Kasumi-1 (cell line): ENCODE measurements at places on chromosomes 6 and 20.

GRCh38 chr20:859751-860231 is 26.3 kb downstream of the FAM110A start:
- DNase-seq: peak; percentile 26

- peak; percentile 50 for DNase-seq
Observed at GRCh38 chr6:147194652-147195411, 9.4 kb upstream of the STXBP5 start.

GRCh38 chr20:25000268-25000801 is 7.8 kb upstream of the APMAP start:
- no peak for DNase-seq

- no peak for DNase-seq
Observed at GRCh38 chr20:17485017-17485416, 46.2 kb downstream of the BFSP1 start.

- peak; percentile 87 for DNase-seq
Observed at GRCh38 chr6:159693128-159693893, at the start of gene SOD2. Gene SOD2 (minus strand): TSS chr6:159693241. CDS start chr6:159693167, 74 bp downstream.

- DNase-seq: no peak
Observed at GRCh38 chr6:153957394-153957793, 81.6 kb upstream of the OPRM1 start.

DNA sequence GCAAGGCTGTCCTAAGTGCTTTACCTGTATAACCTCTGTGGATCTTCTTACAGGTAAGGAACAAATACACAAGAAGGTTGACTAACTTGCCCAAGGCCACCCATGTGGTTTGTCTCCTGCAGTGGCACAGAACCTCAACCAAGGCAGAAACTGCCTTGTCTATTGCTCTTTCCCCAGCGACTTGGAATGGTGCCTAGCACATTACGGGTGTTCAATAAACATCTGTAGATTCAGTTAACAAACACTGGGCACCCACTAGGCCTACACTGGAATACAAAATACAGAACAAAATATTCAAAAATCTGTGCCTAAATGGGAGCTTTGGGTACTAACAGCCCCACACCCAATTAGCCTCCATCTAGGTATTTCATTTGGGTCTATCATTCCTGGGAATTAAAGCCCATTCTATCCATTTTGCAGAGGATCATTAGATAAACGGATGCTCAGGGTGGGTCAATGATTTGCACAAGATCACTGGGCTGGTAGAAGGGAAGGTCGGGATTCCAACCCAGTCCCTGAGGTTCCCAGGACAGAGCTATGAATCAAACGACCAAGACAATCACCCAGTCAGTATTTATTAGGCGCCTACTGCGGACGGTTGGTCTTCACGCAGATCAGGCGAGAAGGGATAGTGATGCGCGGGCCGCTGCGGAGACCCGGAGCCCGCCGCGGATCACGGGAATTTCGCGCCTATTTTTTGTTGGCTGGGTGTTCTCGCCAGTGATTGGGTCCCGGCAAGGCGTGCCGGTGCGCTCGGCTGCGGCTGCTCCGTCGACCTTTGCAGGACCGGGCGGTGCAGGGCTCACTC is at the start of gene STK35:
Gene STK35, plus strand, starts transcription at position 771 of the 808 bp plus-strand sequence. CDS start 55 bp downstream, outside the sequence.
- peak; percentile 56 for DNase-seq

DNA sequence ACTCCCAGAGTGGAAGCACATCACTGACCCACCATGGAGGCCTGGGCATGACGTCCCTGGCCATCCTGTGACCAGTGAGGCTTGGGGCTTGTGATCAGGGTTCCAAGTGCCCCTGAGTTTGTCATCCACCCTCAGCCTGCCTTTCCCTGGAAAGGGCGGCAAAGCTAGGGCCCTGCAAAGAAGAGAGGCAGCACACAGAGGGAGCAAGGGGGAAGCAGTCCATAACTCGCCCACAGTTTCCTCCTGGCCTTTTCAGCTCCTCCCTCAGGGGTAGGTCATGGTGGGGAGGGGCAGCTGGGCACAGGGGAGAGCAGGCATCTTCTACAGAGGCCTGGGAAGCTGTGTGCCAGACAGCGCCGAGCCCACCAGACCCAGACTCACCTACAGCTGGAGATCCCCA is at the start of gene NCR2:
Gene NCR2, plus strand, starts transcription at position 313 of the 400 bp plus-strand sequence. CDS start 269 bp downstream, outside the sequence.
- no peak for DNase-seq

DNA sequence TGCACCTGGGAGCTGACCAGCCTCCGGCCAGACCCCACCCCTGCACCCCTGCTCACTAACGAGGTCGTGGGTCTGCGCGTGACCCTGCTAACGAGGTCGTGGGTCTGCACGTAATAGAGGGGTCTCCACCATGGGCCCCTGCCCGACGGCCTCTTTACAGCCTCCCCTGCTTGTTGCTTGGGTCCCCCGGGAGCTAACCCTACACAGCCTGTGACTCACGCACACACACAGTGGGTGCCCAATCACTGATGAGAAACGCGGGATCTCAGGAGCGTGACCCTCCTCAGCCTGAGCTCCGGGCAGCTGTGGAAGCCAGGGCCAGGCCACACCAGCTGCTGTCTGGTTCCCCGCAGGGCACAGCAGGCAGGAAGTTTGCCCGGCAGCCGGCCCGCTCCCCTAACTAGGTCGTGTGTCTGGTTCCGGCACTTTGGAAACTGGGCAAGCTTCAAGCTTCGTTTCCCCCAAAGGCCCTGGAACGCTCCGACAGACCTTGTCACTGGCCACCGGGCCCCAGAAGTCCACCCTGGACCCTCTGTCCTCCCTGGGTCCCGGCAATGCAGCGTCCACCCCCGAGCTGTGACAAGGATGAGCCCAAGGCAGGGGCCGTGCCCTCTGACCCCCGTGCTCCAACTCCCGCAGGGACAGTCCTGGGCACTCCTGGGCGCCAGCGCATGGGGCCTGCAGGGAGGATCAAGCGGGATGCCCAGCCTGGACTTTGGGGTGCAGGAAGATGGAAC is 767 bp downstream of the PTK6 start:
- DNase-seq: no peak

DNA sequence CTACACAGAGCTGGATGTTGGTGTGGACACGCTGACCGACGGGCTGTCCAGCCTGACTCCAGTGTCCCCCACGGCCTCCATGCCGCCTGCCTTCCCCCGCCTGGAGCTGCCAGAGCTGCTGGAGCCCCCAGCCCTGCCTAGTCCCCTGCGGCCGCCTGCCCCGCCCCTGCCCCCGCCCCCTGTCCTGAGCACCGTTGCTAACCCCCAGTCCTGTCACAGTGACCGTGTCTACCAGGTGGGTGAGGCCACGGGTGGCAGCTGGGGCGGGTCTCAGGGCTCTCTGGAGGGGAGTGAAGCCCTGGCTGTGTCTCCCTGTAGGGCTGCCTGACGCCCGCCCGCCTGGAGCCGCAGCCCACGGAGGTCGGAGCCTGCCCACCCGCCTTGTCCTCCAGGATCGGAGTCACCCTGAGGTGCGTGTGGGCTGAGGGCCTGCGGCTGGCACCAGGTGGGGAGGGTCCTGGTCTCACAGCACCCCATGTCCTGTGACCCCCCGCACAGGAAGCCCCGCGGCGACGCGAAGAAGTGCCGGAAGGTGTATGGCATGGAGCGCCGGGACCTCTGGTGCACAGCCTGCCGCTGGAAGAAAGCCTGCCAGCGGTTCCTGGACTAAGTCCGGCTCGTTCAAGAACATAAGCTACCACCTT is 2.9 kb downstream of the SLC2A4RG start:
- no peak for DNase-seq

GRCh38 chr20:44728801-44729443 is 13.8 kb downstream of the CCN5 start:
- DNase-seq: peak; percentile 9

DNA sequence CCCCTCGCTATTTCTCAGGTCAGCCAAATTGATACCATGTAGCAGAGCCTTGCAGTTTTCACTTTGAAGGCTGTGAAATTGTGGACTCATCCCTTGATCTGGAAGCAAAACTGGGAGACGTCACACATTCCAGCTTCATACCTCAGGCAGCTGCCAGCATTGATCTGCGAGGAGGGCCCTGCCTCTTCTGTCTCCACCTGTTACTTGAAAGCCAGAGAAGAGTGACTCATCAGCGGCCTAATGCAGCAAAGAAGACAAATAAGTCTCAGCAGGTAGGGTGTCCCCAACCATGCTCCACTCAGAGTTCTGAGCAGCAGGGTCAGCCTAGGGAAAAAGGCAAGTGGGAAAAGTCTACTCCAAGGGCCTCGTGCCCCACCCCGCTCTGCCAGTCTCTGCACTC is 69.4 kb upstream of the BMP2 start:
- DNase-seq: no peak

DNA sequence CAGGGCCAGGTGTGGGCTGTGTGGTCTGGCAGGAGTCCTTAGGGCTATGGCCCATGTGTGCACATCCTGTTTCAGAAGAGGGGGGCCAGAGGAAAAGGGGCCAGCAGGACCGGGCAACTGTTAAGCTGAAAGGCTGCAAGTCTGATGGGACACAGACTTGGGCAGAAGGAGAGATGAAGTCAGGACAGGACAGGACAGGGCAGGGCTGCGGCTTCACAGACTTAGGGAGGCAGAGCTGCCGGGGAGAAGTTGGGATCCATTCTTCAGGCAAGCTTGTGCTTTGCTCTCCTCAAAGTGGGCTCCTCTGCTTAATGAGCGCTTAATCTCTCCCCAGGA is 28.7 kb downstream of the MOCS1 start:
- no peak for DNase-seq

GRCh38 chr6:167094820-167095637 is 27.9 kb upstream of the CCR6 start:
- DNase-seq: peak; percentile 2

DNA sequence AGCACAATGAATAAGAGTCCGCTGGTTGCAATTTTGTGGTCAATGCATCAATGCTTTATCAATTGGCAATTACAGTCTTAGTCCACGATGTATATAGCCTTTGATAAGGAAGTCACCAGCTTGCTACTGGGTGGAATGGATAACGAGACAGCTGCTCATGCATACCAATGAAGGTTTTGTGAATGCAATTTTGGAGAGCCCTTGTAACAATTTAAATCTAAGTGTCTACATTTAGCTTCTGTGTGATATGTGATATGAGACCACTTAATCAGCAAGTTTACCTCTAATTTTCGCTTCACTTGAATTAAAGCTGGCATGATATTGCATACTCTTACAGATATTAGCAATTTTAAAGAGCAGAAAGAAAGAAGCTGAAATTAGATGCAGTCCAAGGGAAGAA is 543.9 kb downstream of the RNF144B start:
- DNase-seq: no peak

GRCh38 chr6:142685852-142686506 is 259.0 kb downstream of the HIVEP2 start:
- DNase-seq: no peak

- DNase-seq: peak; percentile 93
Observed at GRCh38 chr20:63873477-63873971, 8.5 kb downstream of the TPD52L2 start.

DNA sequence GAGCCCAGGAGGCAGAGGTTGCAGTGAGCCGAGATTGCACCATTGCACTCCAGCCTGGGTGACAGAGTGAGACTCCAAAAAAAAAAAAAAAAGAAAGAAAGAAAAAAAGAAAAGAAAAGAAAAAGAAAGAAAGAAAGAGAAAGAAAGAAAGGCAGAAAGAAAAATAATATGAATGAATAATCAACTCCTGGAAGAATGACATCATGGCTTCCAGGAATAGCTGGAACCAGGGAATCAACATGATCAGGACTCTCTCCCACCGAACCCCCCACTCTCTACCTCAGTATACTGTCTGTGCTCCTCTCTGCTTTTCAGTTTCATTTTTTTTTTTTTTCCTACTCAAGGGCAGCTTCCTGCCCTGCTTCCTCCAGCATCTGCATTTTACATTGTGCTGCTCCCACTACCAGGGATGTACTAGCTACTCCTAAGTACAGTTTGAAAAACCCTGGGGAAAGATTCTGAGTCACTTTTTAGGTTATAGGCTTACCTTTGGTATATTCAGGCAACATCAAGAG is 19.7 kb upstream of the MTCL3 start:
- DNase-seq: no peak

- DNase-seq: peak; percentile 2
Observed at GRCh38 chr6:169112483-169113320, 140.9 kb downstream of the THBS2 start.

DNA sequence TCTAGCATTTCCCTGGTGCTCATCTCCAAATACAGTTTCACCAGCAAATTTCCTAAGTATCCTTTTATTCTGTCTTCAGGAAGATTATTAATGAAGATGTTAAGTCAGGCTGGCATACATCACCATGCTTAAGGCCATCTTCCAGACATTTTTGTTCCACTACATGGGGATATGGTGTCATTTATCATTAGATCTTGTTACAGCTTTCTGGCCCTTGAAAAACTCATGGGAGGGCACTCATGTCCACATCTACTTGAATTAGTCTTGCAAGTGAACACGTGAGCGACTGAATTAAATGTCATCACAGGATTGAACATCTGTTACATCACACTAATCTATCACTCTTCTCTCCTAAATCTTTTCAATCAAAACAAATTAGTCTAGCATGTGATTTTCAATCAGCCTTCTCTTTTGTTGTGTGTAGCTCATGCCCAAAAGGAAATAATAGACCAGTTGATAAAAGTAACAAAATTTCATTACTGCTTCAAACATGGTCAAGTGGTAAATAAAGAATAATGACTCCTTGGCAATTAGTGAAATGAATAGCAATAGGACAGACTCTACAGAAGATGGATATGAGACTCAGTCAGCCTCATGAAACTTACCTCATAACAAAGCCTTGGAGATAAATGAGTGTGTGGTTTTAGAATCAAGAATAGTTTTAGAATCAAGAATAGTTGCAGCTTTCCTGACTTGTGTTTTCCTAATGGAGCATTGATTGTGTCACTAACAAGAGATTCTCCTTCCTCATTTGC is 80.5 kb downstream of the MTFR2 start:
- no peak for DNase-seq

GRCh38 chr6:1726341-1726768 is 116.6 kb downstream of the FOXC1 start:
- no peak for DNase-seq

DNA sequence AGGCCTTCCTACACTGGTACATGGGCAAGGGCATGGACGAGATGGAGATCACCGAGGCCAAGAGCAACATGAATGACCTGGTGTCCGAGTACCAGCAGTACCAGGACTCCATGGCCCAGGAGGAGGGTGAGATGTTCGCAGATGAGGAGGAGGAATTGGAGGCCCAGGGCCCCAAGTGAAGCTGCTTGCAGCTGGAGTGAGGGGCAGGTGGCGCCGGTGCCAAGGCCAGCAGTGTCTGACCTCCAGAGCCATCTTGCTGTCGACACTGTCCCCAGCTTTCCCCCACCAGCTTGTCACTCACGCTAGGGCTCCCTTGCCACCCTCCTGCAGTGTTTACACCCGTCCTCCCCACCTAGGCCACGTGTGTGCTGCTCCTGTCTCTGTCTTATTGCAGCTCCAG is 12.2 kb downstream of the GABRR2 start:
- no peak for DNase-seq

DNA sequence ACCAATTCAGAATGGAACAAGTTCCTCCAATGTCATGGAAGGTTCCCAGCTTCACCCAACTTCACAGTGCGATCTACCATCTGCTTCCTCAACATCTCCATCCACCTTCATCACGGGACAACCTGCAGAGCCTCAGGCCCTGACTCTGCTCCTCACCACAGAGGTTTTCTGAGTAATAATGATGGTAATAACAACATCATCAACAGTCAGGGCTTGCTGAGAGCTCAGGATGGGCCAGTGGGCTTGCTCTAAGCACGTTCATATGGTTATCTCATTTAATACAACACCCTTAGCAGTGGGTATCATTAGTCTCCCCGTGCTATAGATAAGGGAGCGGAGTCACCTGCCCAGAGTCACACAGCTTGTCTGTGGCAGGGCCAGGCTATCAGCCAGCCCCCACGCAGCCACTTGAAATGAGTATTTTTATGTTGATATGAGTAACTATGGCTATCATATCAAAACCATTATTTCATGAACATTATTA is 38.6 kb downstream of the PREX1 start:
- DNase-seq: no peak

GRCh38 chr6:149716181-149716963 is 1.5 kb downstream of the LATS1 start:
- DNase-seq: no peak
